NCI-H774 (cell line): ENCODE measurements at places on chromosomes 5 and 9.

DNA sequence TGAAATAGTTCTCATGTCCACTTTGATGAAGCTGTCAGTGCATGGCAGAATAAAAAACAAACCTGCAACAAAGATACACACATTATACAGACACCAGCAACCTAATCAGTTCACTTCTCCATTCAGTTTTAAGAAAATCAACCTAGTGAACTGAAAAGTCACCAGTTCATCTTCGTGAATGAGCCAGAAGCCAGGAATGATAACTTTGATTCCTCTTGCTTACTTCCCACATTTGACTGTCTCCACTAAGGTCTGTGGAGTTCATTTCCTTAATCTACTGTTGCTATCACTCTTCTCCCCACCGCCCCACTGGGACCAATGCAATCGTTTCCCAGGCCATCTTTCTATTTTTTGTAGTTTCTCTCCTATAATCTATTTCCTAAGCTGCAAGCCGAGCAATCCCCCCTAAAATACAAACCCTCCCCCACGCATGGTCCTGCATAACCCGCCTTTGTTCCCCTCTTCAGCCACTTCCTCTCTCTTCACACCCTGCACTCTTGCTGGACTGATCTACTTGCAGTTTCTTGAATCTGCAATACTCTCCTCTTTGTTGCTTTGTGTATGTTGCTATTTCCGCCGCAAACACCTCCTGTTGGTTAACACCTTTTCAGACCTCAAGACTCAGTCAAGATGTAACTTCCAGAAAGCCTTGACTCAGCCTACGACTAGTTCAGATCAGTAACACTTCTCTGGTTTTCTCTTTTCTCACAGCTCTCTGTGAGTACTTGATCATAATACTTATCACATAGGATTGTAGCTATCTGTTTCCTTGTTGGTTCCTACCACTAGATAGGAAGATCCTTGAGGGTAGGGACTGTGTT lies 16.6 kb downstream of the STOM start:
- DNase-seq, result no peak

GRCh38 chr5:139368613-139369012 lies 14.5 kb downstream of the SLC23A1 start:
- no peak for DNase-seq

GRCh38 chr5:124888622-124889485 lies 142.4 kb upstream of the ZNF608 start:
- DNase-seq, result no peak

GRCh38 chr5:156093024-156093423 lies 233.9 kb upstream of the SGCD start:
- DNase-seq, result no peak

GRCh38 chr5:172403189-172403796 lies 51.0 kb downstream of the SH3PXD2B start:
- no peak for DNase-seq

DNA sequence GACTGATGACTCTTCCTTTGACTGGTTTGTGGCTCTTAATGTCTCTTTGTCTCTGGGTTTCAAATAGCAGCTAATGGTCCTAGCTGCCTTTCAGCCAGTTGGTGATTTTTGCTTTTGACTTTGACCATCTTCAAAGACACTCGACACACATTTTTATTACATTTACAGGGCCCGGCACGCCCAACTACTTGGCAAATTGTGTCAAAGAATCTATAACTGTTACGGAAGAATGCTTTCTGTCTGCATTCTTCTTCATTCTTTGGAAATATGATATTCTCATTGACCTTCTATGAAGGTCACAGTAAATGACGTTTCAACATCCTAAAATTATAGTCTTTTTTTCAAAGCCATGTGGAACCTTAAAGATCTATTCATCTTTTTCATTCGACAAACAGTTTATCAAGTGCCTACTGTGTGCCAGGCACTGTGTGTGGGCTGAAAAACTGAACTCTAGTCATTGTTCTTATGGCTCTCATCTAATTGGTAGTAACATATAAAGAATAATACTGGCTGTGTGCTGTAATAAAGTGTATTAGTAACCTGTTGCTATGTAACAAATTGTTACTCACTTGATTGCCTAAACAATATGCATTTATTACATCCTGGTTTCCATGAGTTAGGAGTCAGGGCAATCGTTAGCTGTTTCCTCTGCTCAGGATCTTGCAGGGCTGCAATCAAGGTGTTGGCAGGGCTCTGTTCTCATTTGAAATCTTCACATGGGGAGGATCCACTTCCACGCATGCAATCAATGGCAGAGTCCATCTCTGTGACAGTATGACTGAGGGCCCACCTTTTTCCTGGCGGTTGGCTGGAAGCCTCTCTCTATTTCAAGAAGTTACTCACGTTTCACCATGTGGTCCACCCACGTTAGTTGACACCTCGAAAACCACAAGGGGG lies 7.0 kb upstream of the WHRN start:
- no peak for DNase-seq

DNA sequence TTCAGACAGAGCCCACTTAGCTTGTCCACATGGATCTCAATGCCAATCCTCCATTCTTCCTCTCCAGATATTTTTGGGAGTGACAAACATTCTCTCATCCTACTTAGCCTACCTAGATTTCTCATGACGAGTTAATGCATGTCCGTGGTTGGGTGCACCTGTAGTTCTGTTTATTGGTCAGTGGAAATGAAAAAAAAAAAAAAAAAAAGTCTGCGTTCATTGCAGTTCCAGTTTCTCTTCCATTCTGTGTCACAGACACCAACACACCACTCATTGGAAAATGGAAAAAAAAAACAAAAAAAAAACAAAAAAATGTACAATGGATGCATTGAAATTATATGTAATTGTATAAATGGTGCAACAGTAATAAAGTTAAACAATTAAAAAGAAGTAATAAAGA lies 59.0 kb downstream of the BASP1 start:
- no peak for DNase-seq

GRCh38 chr9:21252721-21253547 lies 13.1 kb upstream of the IFNA14 start:
- peak; percentile 23 for DNase-seq

DNA sequence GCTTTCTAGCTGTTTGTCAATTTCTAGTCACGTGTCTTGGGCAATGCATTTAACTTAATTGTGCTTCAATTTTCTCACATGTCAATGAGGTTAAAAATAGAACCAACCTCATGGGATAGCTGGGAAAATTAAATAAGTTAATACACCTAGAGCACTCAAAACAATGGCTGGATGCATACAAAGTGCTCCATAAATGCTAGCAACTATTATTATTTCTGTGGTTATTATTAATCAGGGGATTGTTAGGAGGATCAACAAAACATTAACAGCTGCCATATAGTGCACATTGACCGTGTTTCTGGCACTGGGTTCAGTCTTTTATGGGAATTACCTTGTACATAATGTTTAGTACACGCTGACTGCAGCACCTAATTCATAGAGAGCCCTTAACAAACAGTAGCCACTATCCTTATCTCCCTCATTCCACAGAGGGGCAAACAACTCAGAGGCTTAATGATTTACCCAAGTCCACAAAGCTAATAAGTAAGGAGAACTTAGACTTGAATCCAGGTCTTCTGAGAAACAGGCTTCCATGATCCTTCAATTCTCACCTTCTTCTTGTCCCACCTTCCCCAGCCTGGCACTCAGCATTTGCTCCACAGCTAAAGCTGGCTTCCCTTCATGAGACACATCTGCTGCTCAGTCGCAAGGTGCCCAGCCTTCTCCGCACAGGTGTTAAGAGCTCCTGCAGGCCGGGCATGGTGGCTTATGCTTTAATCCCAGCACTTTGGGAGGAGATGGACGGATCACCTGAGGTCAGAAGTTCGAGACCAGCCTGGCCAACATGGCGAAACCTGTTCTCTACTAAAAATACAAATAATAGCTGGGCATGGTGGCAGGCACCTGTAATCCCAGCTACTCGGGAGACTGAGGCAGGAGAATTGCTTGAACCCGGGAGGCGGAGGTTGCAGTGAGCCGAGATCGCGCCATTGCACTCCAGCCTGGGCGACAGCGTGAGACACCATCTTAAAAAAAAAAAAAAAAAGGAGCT lies 137.4 kb upstream of the ABCA1 start:
- peak; percentile 74 for DNase-seq

GRCh38 chr5:36135988-36136387 lies 15.7 kb downstream of the LMBRD2 start:
- DNase-seq, result no peak

DNA sequence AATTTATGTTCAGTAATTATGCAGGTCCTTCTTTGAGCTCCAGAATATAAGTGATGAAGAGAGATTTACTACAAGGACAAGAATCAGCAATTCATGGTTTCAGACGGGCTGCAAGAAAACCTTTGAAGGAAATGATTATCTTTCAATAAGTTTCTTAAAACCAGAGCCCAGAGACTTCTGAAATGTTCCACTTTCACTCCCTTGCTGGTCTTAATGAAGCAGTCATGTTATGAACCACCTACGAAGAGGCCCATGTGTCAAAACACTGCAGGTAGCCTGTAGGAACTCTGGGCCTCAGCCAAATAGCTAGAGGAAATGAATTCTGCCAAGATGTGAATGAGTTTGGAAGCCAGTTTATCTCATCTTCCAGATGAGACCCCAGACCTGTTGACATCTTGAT lies 505.9 kb upstream of the MEF2C start:
- DNase-seq, result no peak

GRCh38 chr5:120684749-120685415 lies 220.8 kb downstream of the PRR16 start:
- DNase-seq, result no peak

- DNase-seq, result no peak
Measured at GRCh38 chr5:32790411-32790951, 79.4 kb downstream of the NPR3 start.

DNA sequence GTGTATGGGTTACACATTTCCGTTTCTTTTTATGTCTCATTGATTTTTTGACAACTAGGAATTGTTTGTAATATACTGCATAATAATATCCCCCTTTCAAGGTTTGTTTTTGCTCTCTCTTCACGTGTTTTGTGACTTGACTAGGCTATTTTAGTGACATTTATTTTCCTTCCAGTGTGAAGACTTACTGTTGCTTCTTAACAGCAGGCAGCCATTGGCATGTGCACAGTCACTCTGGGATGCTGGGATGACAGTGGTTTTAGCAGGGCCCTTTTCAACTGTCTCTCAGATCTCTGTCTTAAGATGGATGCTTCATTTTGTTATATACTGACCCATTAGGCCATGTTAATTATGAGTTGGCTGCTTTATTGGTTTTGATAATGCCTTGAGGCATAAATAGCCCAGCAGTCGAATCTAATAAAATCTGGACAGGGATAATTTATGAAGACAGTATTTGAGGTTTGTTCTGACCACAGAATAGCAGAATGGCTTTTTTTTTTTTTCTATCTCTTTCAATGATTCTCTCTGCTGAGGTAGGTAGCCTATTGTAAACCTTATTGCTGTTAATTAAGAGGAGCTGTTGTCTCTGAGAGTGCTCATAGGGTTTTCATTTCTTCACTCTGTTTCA lies 536.0 kb downstream of the GABRG2 start:
- no peak for DNase-seq

DNA sequence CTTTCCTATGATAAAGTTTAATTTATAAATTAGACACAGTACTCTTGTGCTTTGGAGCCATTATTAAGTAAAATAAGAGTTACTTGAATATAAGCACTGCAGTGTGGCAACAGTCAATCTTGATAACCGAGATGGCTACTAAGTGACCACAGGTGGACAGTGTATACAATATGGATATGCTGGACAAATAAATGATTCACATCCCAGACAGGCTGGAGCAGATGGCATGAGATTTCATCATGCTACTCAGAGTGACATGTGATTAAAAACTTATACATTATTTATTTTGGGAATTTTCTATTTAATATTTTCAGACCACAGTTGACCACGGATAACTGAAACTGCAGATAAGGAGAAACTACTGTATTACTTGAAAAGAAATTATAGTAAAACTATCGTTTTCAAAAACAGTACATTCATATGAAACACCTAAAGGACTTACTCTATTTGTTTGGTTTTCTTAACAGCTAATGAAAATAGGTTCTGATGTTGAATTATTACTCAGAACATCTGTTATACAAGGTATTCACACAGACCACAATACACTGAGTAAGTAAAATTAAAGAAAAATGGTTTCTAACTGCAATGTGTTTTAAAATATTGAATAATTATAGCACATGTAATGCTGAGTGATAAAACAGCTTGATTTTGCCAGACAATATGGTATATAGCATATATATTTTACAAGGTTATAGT lies 16.0 kb downstream of the LYRM7 start:
- DNase-seq, result peak; percentile 16

- DNase-seq, result no peak
Measured at GRCh38 chr9:84669288-84670137, at the start of gene NTRK2. TSS of gene NTRK2 (plus strand) at chr9:84669729. CDS start at chr9:84670749, 1,020 bp downstream.

DNA sequence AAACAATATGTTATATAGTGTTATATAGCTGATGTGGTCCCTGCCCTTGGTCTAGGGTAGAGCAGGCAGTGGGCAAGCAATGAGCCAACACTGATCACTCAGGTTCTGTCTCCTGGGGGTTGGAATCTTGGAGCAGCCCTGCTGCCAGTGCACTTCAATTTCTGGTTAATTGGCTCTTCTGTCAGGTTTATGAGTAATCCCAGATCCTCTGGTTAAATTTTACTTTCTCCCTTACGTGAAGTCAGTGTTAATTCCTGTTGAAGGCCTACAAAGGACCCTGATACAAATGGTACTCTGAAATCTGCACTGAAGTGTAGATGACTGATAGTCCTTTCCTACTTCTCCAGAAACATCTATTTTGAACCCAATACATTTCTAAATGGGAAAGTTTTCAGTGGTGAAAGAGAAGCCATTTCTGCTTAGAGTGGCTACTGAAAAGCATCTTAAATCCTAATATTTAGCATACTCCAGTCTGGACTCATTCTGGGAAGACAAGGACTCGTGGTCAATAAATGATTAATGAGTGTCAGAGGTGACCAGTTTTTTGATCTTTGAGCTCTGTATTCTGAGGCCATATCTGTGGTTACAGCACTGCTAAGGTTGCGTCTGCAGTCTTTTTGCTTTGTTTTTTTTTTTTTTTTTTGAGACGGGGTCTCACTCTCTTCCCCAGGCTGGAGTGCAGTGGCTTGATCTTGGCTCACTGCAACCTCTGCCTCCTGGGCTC lies 442.4 kb downstream of the KIF4B start:
- no peak for DNase-seq

- no peak for DNase-seq
Measured at GRCh38 chr5:172768573-172769341, 2.2 kb downstream of the DUSP1 start.

GRCh38 chr9:5651246-5651645 lies 22.3 kb downstream of the RIC1 start:
- DNase-seq, result no peak

- no peak for DNase-seq
Measured at GRCh38 chr5:76556511-76557221, 66.5 kb downstream of the F2RL2 start.

- no peak for DNase-seq
Measured at GRCh38 chr9:86660146-86660943, 287.0 kb downstream of the GAS1 start.

GRCh38 chr5:15387931-15388524 lies 112.0 kb upstream of the FBXL7 start:
- no peak for DNase-seq

- no peak for DNase-seq
Measured at GRCh38 chr5:104347119-104347708, 784.6 kb upstream of the NUDT12 start.
